Aorta (tissue), 5 donors: ENCODE measurements at places on chromosomes 7 and 10.

- DNase-seq: no peak
Observed at GRCh38 chr7:84813376-84813775, 373.5 kb downstream of the SEMA3D start.

- DNase-seq: no peak
Observed at GRCh38 chr10:14327527-14327926, 3.2 kb downstream of the FRMD4A start.

DNA sequence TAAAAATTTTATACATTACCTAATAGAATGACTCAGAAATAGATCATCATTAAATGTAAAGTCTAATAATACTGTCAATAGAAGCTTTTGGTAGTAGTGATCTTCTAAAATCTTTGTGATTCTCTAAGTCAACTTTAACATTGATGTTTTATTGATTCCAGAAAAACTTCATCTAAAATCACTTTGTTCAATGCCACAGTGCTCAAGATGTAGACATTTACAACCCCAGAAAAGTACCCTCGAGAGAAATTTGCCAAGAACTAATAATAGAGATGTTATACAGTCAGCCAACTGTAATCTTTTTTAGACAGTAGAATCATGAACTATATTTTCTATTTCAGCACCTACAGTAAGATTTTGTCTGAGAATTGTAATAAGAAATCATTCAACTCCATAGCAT lies 369.2 kb upstream of the AKR1E2 start:
- no peak for DNase-seq

DNA sequence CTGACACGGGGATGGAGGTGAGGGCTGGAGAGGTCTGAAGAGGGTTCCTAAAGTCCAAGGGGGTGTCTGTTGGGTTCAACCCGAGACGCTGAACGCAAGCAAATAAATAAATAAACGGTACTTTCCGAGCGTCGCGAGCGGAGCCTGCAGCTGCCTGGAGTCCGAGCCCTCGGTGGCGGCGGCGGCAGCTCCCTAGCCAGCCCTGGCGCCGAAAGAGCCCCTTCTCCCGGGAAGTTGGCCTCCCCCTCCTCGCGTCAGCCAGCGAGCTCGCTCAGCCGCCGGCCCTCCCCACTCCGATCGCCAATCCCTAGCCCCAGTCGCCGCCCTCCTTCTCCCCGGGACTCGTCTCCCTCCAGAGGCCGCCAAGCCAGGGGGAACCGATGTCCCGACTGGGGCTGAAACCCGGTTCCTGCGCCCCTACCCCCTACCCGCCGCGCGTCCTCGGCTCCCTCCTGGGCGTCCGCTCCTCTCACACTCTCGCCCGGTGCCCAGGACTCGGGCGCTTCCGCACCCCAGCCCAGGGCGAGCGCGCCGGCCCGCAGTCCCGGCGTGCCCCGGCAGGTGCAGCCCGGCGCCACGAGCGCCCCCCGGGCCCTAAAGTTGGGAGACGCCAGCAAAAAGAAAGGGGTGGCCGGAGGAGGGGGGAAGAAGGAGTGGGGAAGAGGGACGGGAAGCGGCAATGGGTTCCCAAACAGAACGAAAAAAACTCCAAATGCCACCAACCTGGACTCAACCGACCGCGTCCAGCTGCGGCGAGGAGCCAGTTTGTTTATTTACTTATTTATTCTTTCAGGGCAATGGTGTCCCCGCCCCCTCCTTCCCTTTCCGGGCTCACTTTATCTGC lies at the start of gene GFRA1:
Gene GFRA1, minus strand, starts transcription at position 767 of the 844 bp plus-strand sequence. CDS start 1,177 bp downstream, outside the sequence.
- peak; percentile 54 for DNase-seq

- DNase-seq: no peak
Observed at GRCh38 chr7:140923358-140924006, 1.2 kb downstream of the BRAF start.

DNA sequence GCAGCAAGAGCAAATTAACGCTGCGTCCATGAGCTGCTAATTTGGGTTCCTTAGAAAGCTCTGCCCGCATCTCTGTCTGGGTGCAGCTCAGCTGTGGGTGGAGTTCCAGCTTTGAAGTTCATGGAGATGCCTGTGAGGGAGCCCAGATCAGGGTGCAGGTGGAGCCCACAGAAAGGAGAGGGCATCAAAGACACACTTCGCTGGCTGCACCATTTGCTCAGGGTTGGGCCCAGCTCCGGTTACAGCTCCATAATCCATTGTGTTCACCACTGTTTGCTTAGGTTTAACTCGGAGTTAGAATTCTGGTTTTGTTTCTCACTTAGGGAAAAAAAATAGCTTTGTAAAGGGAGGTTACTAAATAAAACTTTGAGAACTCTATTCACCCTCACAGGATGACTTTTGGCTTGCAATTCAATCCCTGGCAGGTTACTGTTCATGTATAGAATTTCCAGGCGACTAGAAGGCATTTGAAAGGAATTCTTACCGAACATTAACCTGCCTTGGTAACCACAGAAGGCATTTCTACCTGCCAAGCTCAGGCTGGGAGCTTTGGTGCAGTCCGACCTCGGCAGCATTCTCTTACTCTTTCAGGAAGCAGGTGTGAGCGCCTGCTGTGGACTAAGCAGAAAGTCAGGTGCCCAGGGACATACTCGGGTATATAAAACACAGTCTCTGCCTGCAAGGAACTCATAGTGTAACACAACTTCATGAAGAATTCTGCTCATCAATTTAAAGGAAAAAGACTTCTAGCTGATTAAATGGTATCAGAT lies 179.5 kb upstream of the RNF32 start:
- DNase-seq: no peak

GRCh38 chr7:90708841-90709317 lies 112.8 kb downstream of the CDK14 start:
- DNase-seq: no peak

DNA sequence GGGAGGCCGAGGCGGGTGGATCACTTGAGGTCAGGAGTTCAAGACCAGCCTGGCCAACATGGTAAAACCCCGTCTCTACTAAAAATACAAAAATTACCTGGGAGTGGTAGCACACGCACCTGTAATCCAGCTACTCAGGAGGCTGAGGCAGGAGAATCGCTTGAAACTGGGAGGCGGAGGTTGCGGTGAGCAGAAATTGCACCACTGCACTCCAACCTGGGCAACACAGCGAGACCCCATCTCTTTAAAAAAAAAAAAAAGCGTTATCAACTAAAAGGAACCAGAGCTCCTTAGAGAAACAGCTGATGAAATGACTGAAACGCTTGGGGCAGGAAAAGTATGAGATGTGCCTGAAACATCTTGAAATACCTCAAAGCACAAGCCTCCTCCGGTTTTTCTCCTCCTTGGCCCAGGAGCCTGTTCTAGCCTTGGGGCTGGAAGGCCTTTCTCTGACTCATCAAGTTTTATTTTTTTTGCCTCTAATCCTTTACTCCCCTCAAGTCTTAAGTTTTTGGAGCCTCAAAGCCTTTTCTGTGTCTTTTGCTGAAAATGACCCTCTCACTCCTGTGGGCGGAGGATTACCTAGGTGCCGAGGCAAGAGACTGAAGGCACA lies 2.6 kb upstream of the METTL27 start:
- no peak for DNase-seq

GRCh38 chr7:45259966-45260646 lies 102.5 kb downstream of the RAMP3 start:
- peak; percentile 57 for DNase-seq

DNA sequence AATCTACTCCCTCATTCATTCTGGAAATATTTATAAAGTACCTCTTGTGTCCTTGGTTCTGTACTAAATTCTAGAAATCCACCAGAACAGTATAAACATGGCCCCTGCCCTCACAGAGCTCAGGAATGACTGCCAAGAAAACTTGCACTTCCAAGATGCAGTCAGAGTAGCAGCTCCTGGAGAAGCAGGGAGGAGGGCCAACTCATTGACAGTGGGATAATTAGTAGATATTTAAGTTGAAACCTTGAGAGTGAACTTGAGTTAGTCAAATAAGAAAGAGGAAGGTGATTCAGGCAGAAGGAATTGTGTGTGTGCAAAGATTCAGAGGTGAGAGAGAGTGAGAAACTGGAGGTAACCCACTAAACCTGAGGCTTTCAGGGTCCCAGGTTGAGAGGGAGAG lies 182.2 kb upstream of the INHBA start:
- DNase-seq: no peak

DNA sequence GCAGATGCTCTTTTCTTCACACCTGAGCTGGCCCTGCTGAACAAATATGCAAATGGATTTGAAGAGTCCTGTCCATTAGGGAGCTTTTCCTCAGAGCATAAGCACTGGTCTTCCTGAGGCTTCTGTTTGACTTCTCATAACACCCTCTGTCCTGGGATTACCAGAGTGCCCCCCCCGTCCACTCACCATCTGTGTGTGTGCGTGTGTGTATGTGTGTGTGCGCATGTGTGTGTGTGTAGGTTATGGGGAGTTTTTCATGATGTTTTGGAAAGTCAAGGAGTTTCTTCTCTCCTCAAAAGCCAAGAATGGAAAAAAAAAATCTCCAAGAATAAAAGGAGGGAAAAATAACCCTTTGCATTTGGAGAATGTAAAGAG lies 57.7 kb upstream of the COMTD1 start:
- no peak for DNase-seq

- no peak for DNase-seq
Observed at GRCh38 chr10:3834404-3834803, 49.4 kb upstream of the KLF6 start.

GRCh38 chr10:7432884-7433726 lies 22.3 kb upstream of the SFMBT2 start:
- DNase-seq: no peak

DNA sequence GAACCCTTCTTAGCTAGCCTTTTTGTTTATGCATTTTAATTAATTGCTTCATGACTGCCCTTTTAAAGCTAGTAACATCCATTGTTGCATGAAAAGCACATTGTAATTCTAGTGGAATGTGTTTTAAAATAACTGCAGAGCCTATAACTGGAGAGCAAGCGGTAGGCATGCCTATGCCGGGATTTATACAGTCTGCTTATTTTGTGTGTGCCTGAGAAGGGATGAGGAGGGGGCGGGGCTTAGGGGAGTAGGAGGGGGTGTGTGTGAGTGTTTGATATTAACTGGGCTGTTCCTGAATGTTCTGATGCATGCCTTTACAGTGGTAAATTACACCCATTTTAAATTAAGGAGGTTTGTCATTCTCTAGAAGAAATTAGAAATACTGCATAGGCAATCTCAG lies 208.1 kb downstream of the TCF7L2 start:
- no peak for DNase-seq

DNA sequence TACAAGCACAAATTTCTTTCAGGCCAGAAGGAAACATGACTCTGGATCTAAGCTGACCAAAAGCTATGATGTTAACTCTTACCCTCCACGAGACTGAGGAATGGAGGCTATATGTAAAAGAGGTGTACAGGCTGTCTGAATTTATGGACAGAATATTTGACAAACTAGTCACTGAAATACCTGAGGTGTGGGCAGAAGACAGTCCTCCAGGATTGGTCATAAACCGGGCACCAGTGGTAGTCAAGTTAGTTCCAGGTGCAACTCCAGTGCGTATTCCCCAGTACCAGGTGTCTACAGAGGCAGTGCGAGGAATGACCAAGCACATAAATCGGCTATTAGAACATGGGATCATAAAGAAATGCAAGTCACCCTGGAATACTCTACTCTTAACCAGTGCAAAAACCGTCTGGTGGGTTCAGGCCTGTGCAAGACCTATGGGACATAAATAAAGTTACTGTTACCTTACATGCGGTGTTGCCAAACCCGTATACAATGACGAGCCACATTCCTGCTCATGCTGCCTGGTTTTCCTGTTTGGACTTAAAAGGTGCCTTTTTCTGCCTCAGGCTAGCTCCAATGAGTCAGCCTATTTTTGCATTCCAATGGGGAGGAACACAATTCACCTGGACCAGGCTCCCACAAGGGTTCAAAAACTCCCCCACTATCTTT lies 6.7 kb upstream of the CYREN start:
- DNase-seq: no peak

DNA sequence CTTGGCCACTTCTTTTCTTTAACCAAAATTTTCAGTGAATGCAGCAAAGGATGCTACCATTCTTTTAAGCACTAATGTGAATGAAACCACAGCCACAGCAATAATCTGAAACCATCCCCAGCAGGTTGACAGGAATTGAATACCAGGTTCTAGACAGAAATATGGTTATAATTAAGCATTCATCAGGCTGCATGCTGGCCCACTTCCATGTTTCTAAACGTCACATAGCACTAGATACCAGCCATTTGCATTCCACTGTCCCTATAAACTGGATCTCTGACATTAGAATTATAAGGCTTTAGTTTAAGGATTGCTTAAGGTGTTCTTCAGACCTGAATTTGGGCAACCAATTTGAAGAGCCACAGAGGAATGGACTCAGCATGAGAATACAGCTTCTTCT lies 340.8 kb upstream of the KLF6 start:
- DNase-seq: no peak

GRCh38 chr10:24318517-24318916 lies 109.6 kb downstream of the KIAA1217 start:
- DNase-seq: no peak

GRCh38 chr10:119996944-119997343 lies 104.4 kb downstream of the SEC23IP start:
- no peak for DNase-seq

DNA sequence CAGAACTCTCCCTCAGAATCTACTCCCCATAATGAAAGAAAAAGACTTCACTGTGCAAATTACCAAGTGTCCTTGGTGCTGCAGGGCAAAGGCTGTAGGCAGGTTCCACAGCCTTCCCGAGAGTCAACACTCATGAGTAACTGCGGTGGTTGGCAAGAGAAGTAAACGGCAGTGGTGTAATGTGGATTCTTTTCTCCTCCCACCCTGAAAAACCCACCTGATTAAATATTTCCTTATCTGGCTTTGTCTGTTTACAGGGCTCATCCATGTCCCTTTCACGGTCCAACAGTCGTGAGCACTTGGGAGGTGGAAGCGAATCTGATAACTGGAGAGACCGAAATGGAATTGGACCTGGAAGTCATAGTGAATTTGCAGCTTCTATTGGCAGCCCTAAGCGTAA lies 300.9 kb downstream of the BICC1 start:
- no peak for DNase-seq

DNA sequence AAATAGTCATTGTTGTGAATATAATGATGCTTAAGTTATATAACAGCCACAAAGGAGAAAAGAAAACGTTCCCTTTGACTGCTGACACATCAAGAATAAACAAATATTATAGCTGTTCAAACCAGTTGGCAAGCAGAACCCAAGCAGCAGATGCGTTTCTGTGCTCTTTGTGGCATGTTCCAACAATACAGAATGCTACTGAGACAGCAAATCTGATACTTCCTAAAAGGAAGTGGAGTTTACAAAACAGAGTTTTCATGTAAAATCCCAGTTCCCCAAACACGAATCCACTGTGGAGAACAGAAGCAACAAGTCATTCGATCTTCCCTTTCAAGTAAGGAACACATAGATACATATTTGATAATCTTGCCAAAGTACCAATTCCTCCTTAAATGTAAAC lies 170.9 kb upstream of the ASAH2 start:
- DNase-seq: no peak
